ENCODE measurements at places on chromosomes 12 and 14. TPM values are rescaled to one million over a fixed set of nuclear protein-coding genes. Genes with fewer than 3 reads are reported as not detected.

AHNAK2 gene
- 33.0 TPM for total RNA-seq

RNU4-1 gene
- total RNA-seq, result under 0.01 TPM

RFLNA gene
- 43.1 TPM for total RNA-seq

HVCN1 gene
- total RNA-seq, result 1.5 TPM

ANAPC7 gene
- 43.7 TPM for total RNA-seq

LRFN5 gene
- 0.19 TPM for total RNA-seq

KLRF1 gene
- not detected for total RNA-seq

GPR68 gene
- total RNA-seq, result 0.96 TPM

GLI1 gene
- under 0.01 TPM for total RNA-seq

TIMM9 gene
- total RNA-seq, result 11.8 TPM

FBXL14 gene
- 11.9 TPM for total RNA-seq

SLC48A1 gene
- total RNA-seq, result 12.4 TPM

TAS2R42 gene
- total RNA-seq, result not detected

CLECL1 gene
- not detected for total RNA-seq

INSM2 gene
- total RNA-seq, result not detected

TTC9 gene
- total RNA-seq, result under 0.01 TPM

SOX5 gene
- total RNA-seq, result 4.8 TPM

EML5 gene
- total RNA-seq, result under 0.01 TPM

POP5 gene
- 99.1 TPM for total RNA-seq
